Activated T-helper 1 cell treated with anti-CD3 and anti-CD28 coated beads, Interleukin-2, amount 50 U/mL, for 16 hours (primary cell): ENCODE measurements at places on chromosomes 3 and 15.

- DNase-seq: no peak
These were observed 74.0 kb downstream of the HERC1 start for GRCh38 chr15:63759752-63760151.

- no peak for DNase-seq
These were observed 10.4 kb downstream of the ARF4 start for GRCh38 chr3:57586778-57587177.

DNA sequence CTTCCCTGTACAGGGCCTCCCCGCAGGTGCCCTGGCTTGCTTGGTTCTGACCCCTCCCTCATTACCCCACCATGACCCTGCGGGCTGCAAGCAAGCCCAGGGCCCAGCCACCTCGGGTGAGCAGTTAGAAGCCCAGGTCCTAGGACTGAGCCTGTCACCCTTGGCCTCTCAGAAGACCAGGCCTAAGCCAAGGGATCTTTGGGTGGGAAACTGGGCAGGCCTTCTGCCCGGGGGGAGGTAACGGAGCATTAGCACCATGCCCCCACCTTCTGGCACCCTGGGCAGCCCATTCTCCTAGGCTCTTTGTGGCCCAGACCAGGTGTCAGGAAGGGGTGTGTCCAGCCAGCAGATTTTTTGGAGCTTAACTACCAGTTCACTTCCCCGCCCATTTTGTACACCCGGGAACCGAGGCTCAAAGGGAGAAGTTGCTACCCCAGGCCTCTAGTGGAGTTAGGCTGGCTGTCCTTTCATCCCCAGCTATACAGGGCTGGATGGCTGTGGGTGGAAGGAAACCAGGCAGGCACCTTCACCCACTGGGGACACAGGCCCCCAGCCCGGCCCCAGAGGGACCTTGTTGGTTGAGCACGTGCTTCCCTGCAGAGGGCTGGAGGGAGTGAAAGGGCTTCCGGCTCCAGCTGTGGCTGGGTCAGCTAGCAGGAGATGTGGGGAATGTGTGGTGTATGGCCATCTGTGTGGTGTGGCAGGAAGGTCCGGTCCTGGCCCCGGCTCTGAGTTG is 1.4 kb downstream of the CSK start:
- DNase-seq: no peak

GRCh38 chr3:113300596-113300995 is 89.2 kb downstream of the BOC start:
- no peak for DNase-seq

DNA sequence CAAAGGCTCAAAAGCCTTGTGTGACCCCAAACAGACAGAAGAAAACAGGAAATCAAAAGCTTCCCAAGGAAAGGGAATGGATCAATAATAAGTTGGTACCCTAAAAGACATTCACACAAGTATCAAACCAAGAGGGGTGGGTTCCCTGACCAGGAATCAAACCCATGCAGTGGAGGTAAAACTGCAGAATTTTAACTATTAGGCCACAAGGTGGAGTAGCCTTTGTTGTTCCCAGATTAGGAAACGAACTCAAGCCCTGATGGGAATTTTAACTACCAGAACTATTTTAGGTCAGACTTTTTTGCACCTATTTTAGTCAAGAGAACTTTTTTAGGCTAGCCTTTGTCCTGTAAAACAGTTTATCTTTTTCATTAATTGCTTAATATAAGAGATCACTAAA is 31.4 kb downstream of the SETMAR start:
- no peak for DNase-seq

- no peak for DNase-seq
These were observed 238.2 kb upstream of the NAALADL2 start for GRCh38 chr3:174620855-174621472.

- DNase-seq: no peak
These were observed 273.4 kb upstream of the NSMCE3 start for GRCh38 chr15:29542994-29543393.

DNA sequence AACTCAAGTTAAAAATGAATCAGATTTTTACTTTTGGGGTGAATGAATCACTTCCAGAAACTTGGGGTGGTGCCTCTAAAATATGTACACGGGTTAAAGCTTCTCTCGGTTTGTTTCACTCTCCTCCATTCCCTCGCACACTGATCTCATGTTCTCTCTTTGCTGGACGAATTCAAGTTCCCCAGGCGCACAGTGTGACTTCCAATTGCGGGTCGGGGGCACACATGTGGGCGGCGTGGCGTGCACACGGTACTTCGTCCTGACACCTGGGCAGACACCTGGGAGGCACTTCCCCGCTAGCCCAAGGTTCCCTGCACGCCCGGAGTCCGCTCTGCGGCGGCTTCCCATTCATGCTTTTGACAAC is 692 bp downstream of the SCAANT1 start:
- DNase-seq: no peak

GRCh38 chr3:106255870-106256248 is 387.0 kb upstream of the CBLB start:
- DNase-seq: no peak
